Stimulated activated CD4-positive, alpha-beta T cell treated with anti-CD3 and anti-CD28 coated beads, Interleukin-4, amount 100 ng/mL, for 4 hours (primary cell): ENCODE measurements at places on chromosomes 2 and 18.
A peak's percentile ranks its signal among the peaks of the same experiment; 100 is the strongest.

DNA sequence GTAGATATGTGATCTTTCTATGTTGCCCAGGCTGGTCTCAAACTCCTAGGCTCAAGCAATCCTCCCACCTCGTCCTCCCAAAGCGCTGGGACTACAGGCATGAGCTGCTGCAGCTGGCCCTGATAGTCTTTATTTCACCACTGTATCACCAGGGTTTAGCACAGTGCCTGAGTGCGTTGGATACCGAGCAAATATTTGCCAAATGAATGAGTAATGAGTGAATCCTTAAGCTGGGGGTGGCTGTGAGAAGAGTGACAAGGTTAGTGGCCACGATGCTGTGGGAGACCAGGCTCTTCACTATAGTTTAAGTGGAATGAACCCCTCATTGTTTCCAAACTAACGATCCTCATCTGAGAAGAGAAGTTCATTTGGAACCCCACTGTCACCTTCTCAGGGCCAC lies 60.8 kb upstream of the FAM136A start:
- no peak for DNase-seq

DNA sequence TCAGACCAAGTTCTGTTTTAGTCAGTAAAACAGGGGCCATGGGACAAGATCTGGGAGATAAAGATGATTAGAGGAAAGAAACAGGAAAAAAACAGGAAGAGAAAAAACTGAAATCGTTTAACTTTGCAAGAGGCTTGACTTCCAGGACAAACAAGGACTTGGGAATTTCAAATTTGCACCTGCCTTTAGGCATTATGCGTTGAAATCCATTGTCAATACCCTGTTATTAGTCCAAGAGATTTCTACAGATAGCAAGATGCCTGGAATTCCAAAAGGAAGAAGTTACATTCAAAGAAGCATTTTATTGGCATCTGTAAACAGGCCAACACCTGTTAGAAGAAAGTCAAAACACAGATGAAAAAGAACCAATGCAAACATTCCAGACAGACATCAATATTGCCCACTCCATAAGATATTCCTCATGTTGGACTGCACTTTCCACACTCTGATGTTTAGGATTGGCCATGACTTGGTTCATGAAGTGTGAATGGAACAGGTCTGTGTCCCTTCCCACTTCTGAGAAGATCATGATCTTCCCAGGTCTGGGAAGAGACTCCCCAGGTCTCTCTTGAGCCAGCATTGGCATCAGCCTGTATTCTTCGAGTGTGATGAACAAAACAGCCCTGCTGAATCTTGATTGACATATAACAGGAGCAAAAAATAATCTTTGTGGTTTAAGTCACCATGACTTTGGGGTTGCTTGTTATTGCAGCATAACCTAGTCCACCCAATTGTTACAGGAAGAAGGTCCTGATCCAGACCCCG lies 181.4 kb upstream of the FN1 start:
- DNase-seq = no peak

- DNase-seq = peak; percentile 34
These were observed 17.3 kb upstream of the CYS1 start for GRCh38 chr2:10097352-10098148.

DNA sequence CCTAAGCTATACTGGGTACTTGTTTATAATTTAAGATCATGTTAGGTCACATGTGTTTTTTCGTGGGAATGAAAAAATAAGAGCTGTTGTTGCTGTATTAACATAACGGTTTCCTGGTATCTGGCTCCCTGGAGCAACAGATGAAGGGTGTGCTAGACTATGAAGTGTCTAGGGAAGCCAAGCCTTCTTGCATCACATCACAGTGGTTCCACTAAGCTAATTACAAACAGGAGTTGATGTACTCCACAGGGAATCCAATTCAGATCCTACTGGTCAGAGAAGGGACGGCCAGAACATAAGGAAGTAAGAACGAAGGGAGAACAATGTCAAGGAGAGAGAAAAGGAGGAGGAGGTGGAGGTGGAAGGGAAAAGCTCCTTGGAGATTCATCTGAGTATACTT lies 193.0 kb upstream of the CYP26B1 start:
- DNase-seq = no peak

DNA sequence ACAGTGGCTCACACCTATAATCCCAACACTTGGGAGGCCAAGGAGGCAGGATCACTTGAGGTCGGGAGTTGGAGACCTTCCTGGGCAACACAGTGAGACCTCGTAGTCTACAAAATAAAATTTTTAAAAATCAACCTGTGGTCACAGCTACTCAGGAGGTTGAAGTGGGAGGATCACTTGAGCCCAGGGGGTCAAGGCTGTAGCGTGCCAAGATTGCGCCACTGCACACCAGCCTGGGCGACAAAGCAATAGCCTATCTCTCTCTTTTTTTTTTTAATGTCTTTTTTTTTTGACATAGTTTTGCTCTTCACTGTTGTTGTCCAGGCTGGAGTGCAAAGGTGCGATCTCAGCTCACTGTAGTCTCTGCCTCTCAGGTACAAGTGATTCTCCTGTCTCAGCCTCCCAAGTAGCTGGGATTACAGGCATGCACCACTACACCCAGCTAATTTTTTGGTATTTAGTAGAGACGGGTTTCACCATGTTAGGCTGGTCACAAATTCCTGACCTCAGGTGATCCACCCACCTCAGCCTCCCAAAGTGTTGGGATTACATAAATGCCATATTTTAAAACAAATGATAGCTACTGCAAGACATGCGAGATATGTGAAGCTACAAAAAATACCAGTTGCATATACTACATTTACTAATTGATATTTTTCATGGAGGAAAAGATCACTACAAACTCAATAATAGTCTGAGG lies 55.0 kb downstream of the CHN1 start:
- DNase-seq = no peak

- DNase-seq = no peak
These were observed 1489.7 kb downstream of the LRP1B start for GRCh38 chr2:140641163-140641562.

- no peak for DNase-seq
These were observed 290.5 kb upstream of the KYNU start for GRCh38 chr2:142586693-142587580.

- DNase-seq = no peak
These were observed 215.0 kb downstream of the THSD7B start for GRCh38 chr2:136980303-136980702.

GRCh38 chr2:166419616-166419934 lies 43.8 kb upstream of the SCN9A start:
- no peak for DNase-seq

GRCh38 chr18:44955825-44956224 lies 275.1 kb downstream of the SETBP1 start:
- DNase-seq = no peak

DNA sequence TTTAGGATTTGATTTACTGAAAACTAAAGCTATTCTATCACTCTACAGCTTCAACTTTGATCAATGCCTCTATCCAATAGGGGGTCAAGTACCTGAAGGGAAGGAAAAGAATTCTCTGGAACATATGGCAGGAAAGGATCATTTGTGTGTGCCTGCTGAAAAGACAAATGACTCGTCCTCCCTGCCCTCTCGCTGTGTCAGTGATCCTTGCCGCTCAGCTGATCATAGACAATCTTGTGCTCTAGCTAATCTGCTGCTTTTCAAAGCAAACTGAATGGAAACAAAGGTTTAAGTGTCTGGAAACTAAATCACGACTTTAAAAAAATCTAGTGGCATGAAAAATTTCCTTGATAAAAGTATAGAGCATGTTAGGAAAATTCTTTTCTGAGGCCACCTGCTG lies 75.6 kb upstream of the CPO start:
- no peak for DNase-seq

DNA sequence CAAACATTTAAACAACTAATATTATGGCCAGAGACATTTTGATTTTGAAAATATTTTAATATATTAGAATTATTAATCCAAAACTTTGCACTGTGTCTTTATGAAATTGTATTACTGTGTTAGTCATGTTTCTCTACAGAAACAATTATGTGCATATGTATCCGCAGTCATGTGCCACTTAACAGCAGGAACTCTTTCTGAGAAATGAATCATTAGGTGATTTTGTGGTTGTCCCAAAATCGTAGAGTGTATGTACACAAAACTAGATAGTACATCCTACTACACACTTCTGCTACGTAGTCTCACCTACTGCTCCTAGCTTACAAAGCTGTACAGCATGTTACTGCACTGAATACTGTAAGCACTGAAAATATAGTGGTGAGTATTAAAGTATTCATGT lies 479.2 kb upstream of the DSEL start:
- no peak for DNase-seq

DNA sequence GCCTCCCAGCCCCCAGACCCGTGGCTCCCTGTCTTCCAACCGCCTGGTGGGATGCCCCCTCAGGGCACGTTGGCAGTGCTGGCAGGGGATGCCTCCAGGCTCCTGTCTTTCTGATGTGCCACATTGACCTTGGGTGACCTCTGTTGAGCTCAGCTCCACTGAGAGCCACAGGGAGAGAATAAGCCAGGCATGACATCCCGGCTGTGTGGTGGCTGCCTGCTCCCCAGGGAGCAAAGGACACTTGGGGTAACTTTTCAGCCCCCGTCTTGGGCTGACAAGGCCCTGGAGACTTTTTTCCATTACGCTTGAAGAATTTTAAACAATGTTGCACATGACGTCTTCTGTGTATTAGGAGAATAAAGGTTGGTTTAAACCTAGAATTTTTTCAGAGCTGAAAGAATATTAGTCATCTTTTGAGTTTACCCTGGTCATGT lies 246.0 kb downstream of the TSN start:
- no peak for DNase-seq

- no peak for DNase-seq
These were observed 260.5 kb downstream of the CELF4 start for GRCh38 chr18:37305066-37305465.

GRCh38 chr2:16069933-16070647 lies 129.7 kb downstream of the MYCN start:
- no peak for DNase-seq

- DNase-seq = no peak
These were observed 73.6 kb downstream of the DNMT3A start for GRCh38 chr2:25268139-25268538.

GRCh38 chr2:136306836-136307235 lies 188.9 kb upstream of the CXCR4 start:
- no peak for DNase-seq
